ENCODE measurements at places on chromosomes 3 and 15.

- DNase-seq: no peak
These were observed 79.8 kb downstream of the CRTC3 start for GRCh38 chr15:90609242-90610180.

GRCh38 chr3:53199834-53200233, 38.8 kb downstream of the PRKCD start:
- DNase-seq: no peak

DNA sequence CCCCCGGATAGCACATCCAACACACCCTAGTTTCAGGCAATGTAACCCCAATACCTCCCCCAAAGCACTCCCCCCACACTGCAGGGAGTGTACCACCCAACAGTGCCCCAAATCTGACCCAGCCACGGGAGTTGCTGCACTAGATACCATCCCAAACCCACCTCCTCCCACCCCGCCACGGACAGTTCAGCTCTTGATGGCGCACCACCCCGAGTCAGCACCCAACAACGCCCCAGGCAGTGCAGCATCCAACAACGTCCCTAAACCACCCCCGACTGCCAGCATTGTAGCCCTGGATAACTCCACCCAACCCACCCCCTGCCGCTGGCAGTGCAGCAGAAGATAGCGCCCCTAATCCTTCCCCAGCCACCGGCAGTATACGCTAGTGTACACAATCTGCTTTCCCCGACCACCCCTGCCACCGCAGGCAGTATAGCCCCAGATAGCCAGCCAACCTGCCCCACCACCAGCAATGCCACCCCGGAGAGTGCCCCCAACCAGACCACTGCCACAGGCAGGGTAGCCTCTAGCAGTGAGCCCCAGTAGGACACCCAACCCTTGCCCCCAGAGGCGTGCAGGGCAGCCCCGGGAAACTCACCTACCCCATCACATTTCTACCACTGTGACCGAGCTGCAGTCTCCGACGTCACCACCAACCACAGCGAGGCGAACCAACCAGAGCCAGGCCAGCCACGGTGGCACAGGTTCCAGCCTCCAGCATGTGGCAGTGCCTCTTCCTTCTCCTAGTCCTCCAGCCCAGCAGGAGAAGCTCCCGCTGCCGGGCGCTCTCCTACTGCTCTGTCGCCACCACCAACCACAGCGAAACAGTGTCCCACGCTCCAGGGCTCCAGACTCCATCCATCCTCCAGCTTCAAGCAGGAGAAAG, 178.1 kb downstream of the POTEB3 start:
- no peak for DNase-seq

DNA sequence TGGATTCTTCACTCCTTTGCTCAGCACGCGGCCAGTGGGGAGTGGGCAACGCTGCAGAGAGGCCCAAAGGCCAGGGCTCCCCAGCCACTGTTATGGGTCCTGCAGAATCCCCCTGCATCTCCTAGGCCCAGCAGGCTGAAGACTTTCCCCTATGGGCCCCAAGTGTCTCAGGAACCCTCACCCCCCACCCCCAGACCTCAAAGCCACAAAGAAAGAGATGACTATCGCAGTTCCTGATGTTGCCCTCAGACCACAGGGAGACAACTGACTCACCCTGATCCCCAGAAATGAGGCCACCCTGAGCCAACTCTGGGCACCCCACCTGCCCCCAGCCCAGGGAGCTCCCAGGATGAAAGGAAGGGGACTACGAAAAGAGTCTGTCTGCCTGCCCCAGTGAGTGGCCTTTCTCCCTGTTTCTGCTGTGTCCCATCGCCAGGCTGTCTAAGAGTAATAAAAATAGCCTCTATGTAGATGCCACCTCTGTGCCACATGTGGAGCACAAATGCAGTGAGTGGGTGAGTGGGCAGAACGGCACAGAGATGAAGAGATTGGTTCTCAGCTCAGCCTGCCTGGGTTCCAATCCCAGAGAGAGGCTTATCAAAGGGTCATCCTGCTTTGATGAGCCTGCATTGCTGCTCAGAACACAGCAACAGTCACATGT, 283.0 kb downstream of the UACA start:
- no peak for DNase-seq

DNA sequence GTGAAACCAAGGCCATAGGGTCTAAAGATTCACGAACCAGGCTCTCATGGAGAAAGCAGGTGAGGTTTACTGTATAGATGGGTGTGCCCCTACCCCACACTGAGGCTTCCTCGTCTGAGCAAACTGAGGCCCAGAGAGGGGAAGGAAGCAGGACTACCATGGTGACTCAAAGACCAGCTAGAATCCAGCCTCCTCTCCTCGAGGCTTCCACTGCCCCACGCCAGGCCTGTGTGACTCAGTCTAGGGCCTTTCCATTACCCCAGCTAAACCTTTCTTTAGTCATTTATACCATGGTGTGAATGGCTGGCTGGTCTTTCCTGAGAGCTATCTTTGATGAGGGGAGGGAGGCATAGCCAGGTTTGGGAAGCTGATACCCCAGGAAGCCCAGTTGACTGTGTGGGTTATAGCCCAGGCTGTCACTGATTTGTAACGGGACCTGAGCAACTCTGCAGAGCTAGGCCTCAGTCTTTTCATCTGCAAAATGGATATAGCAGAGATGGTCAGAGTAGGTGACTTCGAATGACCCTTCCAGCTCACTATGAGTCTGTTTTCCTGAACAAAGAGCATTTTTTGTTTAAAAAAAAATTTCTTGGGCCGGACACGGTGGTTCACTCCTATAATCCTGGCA, 3.0 kb upstream of the RHO start:
- DNase-seq: peak; percentile 76

- no peak for DNase-seq
These were observed 694 bp upstream of the EEFSEC start for GRCh38 chr3:128152419-128153155.

DNA sequence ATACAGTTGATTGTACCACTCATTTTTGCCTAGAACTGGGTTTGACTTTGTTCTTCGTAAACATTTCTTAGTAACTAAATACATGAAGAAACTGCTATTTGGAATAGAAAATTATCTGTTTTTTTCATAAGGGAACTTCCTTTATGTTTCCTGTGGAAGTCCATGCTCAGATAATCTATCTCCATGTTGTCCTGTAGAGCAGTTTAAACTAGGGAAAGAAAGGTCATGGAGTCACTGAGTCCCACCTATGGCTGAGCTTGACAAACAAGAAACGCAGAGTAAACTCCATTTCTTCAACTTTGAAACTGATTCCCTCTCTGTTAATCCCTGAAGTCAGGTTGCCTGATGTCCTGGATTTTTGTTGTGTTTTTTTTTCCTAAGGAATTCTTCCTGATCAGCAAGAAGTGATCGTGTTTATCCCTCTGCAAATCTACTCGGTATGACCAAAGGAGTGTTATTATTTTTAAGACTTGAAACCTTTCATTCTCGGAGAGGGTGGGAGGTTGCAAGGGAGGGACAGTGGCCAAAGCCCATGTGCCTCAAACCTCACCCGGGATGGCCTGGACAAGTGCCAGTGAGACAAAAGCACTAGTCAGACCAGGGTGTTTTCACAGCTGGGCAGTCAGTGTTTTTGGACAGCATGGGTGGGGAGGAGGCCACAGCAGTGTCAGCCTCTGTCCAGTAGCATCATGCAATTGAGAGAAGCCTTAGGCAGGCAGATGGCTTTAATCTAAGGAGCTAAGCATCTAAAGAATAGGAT, 129.8 kb upstream of the PHLDB2 start:
- DNase-seq: no peak

GRCh38 chr3:161600173-161600572, 103.6 kb downstream of the OTOL1 start:
- no peak for DNase-seq

- no peak for DNase-seq
These were observed 121.2 kb downstream of the MECOM start for GRCh38 chr3:169542331-169542751.

- no peak for DNase-seq
These were observed 163.4 kb downstream of the CHDH start for GRCh38 chr3:53682807-53683206.

GRCh38 chr15:83207660-83208366, at the start of gene HDGFL3:
TSS of gene HDGFL3 (minus strand) at chr15:83207823. CDS start at chr15:83207414, 409 bp downstream.
- DNase-seq: no peak

GRCh38 chr3:114506591-114507300, 212.9 kb downstream of the TIGIT start:
- no peak for DNase-seq

DNA sequence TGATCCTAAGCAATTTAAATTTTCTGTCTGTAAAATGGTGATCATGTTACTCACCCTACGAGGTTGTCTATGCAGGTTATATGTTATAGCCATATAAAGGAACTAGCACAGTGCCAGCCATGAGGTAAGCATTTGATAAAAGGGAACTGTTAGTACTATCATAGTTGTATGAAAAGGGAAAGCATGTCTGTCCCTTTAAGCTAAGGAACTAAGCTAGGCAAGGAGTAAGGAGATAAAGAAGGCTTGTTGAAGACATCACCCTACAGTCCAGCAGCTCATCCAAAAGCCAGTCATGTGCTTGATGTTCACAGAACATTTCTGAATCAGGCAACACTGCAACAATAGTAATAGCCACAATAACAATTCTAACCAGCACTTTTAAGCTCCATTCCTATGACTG, 243.9 kb downstream of the ZBTB20 start:
- no peak for DNase-seq

GRCh38 chr3:120171134-120171873, 77.1 kb upstream of the GSK3B start:
- DNase-seq: no peak

DNA sequence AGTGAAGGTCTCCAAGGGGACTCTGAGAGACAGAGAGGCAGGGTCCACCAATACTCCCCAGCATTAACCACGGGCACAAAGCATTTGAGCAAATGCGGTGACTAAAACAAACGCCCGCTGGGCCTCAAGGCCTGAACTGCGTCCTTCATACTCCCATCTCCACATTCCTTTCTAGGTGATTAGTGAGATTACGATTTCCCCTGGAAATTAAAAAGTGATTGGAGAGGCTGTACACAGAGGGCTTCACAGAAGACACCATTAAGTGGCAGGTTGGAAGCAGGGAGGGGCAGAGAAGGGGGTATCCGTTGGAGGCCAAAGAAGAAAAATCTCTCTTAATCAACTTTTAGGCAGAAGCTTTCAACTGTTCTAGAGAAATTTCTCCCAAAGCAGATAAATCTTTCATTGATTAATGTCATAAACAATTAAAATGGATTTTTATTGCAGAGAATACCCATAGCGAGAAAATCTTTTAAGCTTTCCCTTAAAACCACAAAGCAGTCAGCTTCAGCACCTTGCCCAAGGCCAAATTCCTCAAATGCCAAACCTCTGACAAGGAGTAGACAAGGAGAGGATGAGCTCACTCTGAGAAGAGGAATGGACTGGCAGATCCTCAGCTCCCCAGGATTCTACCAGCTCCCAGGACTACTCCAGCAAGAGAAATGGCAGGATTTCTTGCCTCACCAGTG, 38.2 kb downstream of the MB21D2 start:
- DNase-seq: peak; percentile 99

GRCh38 chr15:52343831-52344230, 48.2 kb upstream of the MYO5C start:
- no peak for DNase-seq

DNA sequence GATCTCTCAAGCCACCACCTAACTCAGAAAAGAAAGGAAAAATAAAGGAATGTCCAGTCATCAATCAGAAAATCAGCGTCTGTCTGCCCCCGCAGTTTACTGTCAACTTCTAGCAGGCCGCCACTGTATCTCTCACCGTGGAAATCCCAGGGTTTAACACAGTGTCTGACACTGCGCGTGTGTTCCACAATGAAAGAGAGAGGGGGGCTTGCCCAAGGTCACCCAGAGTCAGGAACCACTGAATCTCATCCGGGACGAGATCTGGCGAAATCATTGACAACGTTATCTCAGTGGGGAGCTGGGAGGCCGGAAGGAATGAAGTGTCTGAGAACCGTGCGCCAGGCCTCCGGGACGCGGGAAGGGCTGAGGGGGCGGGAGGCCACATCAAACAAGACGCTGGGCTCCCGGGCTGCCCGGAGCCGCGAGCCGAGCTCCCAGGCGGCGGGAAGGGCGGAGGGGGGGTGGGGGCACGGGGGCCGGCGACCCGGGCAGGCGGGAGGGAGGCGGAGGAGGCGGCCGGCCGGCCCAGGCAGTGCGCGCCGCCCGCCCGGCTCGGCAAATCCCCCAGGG, 2.2 kb upstream of the HES1 start:
- peak; percentile 68 for DNase-seq

DNA sequence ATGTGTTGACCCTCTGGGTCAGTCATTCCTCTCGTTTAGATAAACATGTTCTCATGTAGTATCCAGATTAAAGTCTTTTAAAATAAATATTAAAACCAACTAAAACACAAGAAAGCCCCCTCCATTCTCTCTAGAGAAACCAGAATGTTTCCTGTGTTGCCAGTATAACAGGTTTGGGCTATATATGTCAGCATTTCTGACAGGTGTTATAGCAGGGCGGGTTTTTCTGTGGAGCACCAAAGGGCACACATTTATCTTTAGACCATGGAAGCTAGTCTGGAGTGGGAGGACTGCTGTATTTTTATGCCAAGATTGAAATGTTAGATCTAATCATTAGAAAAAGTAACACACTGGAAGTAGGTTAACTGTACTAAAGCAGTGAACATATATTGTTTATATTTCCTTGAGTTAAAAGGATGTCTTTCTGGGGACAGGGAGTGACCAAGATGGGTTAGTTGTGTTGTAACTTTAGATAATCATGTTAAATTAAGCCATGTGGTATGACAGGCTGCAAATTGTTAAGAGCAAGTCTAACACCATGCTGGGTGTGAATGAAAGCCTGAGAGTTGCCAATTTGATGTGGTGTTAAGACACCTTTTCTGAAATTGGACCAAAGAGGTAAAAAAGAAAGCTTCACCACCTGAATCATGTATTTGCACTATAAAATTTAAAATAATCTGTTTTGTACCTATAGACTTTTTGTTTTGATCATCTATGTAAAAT, 15.6 kb downstream of the KCTD6 start:
- DNase-seq: no peak

GRCh38 chr3:27081992-27082607, 287.1 kb downstream of the NEK10 start:
- DNase-seq: no peak

- DNase-seq: no peak
These were observed 524.7 kb downstream of the NAALADL2 start for GRCh38 chr3:175383813-175384212.

- no peak for DNase-seq
These were observed 912.6 kb downstream of the NTRK3 start for GRCh38 chr15:87343966-87344365.

DNA sequence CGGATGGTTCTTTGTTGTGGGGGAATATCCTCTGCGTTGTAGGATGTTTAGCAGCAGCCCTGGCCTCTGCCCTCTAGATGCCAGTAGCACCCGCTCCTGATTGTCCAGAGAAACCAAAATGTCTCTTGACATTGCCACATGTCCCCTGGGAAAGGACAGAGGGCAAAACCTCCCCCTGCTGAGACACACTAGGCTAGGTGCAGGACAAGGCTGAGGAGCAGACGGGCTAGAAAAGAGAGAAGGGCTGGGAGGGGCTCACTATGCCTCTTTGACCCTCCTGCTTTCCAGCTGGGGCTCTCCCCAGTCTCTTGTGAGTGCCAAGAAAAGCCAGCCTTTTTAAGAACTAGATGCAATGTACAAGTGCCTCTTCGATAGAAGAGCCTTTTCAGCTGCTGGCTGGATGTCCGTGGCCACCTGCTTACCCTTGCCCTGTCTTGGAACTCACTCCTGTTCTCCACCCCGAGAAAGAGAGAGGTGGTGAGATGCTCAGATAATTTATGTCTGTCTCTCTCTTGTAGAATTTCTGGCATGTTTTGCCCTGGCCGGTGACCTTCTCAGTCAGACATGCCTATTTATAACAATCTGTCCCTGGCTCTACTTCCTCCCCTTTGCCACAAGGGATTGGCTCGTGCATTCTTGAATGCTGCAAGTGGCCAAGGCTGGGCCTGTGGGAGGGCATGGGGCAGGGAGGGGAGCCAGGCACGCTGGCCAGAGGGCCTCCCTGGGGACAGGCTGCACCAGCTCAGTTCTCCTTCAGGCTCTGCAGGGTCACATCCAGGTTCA, 142.6 kb downstream of the RPLP1 start:
- no peak for DNase-seq
